ENCODE measurements at places on chromosomes 5 and 9.
A peak's percentile ranks its signal among the peaks of the same experiment; 100 is the strongest.

- DNase-seq = no peak
Observed at GRCh38 chr5:99771296-99771695, 763.9 kb upstream of the FAM174A start.

GRCh38 chr5:77844623-77845323 is 68.6 kb upstream of the TBCA start:
- DNase-seq = no peak

- peak; percentile 34 for DNase-seq
Observed at GRCh38 chr9:113215132-113215531, 5.9 kb downstream of the FKBP15 start.

DNA sequence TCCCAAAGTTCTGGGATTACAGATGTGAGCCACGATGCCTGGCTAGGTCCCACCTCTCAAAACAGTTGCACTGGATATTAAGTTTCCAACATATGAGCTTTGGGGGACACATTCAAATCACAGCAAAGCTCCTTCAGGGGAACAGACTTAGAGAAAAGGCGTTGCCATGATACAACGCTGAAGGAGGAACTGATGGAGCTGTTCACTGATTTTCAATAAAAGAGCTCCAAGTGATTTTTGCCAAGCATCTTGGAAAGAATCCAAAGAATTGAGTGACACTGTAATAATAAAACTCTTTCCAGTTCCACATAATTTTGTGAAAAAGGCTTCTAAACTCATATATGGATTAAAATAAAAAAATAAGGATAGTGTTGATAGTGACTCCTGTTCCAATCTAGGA is 72.5 kb downstream of the CSNK1A1 start:
- no peak for DNase-seq

GRCh38 chr9:116979456-116979855 is 292.4 kb downstream of the TRIM32 start:
- no peak for DNase-seq

- no peak for DNase-seq
Observed at GRCh38 chr5:160341309-160341870, 29.0 kb upstream of the CCNJL start.

DNA sequence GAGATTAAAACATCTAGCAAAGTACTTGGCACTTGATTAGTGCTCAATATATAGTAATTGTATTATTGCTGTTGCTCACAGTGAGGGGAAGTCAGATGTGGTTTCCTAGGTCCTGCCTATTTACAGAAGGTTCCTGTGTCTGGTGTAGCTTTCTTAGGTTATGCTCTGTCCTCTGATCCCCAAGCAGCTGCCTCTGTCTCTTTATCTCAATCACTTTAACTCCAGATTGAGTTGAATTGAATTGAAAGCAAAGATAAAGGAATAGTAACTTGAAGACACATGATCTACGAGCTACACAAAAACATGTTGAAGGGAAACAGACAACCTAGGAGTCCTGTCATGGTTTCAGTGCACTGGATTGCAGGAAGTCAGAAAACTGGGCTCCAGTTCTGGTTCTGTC is 113.9 kb upstream of the ADAMTSL1 start:
- DNase-seq = no peak

- no peak for DNase-seq
Observed at GRCh38 chr9:123511326-123512277, 155.6 kb downstream of the CRB2 start.

DNA sequence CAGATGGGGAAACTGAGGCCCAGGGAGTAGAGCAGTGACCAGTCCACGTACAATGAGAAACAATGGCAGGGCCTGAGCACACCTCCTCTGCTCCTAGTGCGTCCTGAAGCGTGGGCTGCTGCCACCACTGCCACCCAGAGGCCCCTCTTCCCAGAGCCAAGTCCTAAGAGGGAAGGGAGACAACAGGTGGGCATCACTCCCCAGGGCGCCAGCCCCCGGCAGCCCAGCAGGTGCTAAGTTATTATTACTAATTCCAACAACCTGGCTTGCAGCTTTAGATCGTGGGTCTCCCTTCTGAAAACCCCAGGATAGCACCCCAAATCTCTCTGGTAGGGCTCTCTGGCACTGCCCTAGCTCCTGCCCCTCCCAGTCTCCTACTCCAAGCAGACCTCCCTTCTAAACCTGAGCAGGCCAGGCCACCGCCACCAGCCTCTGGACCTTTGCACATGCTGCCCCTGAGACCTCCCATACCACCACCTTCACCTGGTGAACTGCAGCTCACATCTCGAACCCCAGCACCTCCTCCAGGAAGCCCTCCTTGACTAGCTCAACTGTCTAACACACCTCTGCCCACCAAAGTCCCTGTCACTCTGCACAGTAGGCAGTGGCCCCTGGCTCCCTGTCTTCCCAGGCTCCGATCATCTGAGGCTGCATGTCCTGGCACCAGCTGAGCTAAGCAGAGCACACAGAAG is 65.8 kb downstream of the VAV2 start:
- no peak for DNase-seq

GRCh38 chr9:18502546-18502945 is 28.6 kb downstream of the ADAMTSL1 start:
- DNase-seq = no peak

- no peak for DNase-seq
Observed at GRCh38 chr9:121942866-121943382, 150.2 kb downstream of the TTLL11 start.

DNA sequence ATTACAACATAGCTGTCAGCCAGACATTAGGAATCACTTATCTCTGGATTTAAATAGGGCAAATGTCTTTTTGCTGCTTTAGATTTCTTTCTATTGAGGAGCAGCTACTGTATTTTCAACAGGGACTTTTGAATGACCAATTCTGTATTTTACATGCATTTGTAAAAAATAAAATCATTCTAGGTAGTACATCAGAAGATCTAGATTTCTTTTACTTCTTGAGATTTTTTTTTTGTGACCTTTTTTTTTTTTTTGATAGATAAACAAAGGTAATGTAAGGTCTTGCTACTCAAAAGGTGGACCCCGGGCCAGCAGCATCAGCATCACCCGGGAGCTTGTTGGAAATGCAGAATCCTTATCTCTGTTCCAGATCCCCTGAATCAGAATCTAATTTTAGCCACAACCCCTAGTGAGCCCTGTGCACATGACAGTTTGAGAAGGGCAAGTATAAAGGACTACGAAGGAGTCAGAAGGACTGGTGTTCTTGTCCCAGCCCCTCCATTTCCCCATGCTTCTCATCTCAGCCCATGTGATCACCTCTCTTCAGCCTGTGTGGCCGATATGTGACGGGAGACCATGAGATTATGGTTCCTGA is 37.7 kb upstream of the CKMT2 start:
- no peak for DNase-seq

DNA sequence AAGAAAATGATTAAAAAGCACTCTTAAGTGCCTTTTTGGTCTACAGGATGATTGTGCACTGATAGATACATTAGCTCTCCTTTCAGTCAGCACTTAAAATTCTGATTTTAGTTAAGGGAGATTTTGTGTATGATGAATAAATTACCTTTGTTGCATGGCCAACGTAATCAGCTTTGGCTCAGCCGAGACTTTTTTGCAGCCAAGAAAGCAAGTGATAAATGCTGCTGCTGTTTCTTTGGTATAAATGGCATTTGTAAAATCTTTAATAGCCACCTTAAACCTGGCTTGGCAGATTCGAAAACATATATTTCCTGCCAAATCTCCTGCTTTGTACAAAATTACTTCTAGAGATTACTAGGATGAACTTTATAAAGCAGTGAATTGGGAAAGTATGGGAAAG is 147.7 kb downstream of the DCP2 start:
- DNase-seq = no peak

DNA sequence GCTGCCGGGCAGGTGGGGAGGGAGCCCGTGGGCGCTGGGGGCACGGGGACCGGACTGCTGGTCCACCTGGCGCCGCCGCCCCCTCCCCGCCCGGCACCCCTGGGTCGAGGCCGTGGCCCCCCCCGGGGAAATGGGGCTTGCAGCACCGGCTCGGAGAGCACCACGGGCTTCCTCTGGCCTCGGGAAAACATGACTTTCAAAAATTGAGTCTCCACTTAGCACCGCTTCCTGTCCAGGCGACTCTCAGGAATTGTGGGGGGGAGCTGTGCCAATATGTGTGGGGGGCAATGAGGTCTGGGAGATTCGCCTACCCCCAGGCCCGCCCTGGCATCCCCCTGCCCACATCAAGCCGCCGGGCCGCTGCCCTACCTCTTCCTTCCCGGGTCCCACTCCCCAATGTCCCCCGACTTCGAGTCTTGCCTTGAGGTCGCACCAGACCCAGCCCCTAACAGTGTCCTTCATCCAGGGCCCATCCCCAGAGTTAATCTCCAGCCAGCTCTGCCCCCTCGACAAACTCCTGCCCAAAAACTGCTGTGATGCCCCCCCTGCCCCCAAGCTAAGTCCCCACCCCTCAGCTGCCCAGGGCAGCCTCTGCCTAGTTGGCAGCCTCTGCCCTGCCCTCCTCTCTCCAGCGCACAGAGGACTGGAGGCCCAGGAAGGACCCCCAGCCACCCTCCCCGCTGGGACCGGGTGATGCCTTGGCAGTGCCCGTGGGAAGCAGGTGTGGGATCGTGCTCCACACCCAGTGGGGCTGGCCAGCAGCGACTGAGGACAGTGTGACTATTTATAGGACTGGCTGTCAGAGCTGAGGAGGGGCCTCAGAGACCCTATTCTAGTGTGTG is 3.9 kb downstream of the EGFL7 start:
- no peak for DNase-seq

- DNase-seq = no peak
Observed at GRCh38 chr5:102975045-102975444, 144.9 kb downstream of the GIN1 start.

GRCh38 chr5:124806373-124807077 is 60.1 kb upstream of the ZNF608 start:
- no peak for DNase-seq

GRCh38 chr5:45252978-45253377 is 443.2 kb downstream of the HCN1 start:
- DNase-seq = no peak

- peak; percentile 22 for DNase-seq
Observed at GRCh38 chr9:89623925-89624420, 19.2 kb downstream of the GADD45G start.

DNA sequence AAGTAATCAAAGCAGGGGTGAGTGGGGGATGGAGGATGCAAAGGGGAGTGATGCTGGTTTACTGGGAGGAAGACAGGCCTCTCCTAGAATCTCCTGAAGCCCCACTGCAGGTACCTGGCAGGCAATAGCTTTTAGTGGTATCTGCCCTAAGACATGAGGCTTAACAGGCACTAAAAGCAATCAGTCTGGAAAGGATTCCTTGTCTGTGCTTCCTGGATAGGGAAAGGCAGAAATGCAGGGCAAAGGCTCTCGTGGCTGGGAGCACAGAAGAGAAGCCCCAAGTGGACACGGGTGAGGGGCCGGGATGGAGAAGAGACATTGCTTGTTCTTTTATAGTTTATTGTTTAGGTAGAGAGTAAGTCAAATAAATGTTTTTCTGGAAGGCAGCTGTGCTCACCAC is 40.1 kb downstream of the CCNJL start:
- DNase-seq = no peak

- no peak for DNase-seq
Observed at GRCh38 chr9:93699650-93700049, 123.3 kb downstream of the PHF2 start.

DNA sequence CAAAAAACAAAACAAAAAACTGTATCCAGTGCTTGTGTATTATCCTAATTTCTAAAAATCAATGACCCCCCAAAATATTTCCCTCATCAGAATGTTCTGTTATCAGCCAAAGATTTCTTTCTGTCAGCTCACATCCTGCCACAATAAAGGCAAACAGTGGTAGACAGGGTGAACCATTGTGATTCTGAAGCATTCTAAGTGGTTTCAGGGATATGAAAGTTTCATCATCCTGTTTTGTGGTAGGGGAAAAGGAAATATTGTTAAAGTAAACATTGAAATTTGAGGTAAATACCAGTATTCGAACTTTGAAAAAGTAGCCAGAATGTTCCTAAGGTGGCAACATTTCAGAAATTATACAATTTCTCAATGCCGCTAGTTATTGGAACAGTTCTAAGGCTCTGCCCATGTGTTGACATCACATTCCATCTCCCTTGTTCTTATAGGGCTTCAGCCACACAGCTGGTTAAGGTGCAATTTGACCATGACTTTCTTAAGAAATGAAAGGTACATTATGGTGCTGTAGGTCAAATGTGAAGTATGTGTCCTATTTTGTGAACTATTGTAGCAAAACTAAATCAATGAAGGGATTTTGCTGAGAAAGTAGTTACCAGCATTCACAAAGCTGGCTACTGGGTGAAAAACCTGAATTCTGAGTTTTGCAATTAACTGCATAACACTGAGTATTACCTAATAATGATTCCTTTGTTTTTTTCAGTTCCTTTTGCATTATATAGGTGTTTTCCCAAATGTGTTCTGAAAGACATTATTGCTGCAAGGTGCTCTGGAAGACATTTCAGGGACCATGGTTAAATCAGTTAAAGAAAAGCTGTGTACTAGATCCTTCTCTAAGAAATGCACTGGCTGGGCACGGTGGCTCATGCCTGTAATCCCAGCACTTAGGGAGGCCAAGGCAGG is 107.6 kb upstream of the RASGRF2 start:
- DNase-seq = no peak

GRCh38 chr9:6616951-6617602 is 28.5 kb downstream of the GLDC start:
- no peak for DNase-seq

DNA sequence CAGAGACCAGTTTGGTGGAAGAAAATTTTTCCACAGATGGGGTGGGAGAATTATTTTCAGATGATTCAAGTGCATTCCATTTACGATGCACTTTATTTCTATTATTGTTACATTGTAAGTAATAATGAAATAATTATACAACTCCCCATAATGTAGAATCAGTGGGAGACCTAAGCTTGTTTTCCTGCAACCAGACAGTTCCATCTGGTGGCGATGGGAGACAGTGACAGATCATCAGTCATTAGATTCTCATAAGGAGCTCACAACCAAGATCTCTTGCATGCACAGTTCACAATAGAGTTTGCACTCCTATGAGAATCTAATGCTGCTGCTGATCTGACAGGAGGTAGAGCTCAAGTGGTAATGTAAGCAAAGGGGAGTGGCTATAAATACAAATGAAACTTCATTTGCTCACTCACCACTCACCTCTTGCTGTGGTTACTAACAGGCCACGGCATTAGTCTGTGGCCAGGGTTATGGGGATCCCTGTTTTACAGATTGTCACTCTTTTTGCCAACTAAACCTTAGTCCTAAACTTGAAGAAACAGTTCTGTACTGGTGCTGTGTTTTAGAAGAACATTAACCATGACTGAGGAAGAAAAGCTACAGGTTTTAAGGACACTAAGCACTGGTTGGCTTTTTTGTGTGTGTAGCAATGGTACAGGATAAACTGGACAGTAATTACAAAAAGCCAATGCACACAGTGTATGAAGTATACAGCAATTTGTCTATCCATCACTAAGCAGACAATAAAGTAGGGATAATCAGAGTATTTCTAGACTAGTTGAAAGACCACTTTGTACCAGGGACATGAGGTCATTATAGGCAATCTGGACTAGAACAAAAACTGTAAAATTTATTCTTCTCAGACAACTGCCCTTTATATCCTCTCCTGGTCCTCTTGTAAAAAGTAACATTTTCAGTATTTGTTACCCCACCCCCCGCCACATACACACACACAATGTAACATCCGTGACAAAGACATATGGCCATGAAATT is 9.9 kb downstream of the TMEM232 start:
- no peak for DNase-seq

GRCh38 chr9:86652736-86653135 is 294.6 kb downstream of the GAS1 start:
- no peak for DNase-seq
